Effector CD4-positive, alpha-beta T cell (primary cell): ENCODE measurements at places on chromosomes 6 and 20.

GRCh38 chr6:147678253-147678652 lies 169.8 kb downstream of the SAMD5 start:
- no peak for DNase-seq

DNA sequence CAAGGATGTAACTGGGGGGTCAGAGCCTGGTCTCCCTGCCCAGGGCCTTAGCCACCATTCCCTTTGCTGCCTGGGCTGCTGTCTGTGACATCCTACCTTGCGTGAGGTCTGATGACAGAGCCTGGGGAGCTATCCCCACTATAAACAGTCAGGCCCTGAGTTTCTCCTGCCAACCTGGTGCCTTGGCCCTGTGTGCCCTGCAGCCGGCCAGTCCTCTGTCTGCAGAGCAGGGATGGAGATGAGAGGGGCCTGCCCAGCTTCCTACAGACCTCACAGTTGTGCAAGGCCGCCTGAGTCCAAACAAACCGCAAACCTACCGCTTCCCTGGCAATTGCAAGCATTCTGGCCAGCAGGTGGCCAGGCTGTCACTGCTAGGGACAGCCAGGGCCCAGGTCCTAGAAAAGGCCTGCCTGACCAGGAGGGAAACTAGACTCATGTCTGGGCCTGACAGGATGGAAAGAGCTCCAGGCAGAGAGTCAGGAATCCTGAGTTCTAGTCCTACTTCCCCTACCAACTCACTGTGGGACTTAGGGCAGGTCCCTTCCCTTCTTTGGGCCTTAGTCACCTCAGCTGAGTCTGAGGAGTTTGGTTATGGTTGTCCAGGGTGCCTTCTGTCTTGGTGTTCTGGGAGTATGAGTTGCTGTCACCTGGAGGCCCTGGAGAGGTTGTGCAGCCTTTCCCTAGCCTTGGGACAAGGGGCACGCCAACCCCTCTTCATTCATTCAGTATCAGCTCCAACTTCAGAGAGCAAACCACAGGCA lies 86.2 kb downstream of the VEGFA start:
- no peak for DNase-seq

- DNase-seq, result no peak
Measured at GRCh38 chr20:45036044-45036755, 64.7 kb downstream of the KCNS1 start.

GRCh38 chr20:32004963-32005362 lies 5.3 kb upstream of the CCM2L start:
- no peak for DNase-seq

GRCh38 chr6:65569505-65569904 lies 137.5 kb downstream of the EYS start:
- DNase-seq, result no peak

DNA sequence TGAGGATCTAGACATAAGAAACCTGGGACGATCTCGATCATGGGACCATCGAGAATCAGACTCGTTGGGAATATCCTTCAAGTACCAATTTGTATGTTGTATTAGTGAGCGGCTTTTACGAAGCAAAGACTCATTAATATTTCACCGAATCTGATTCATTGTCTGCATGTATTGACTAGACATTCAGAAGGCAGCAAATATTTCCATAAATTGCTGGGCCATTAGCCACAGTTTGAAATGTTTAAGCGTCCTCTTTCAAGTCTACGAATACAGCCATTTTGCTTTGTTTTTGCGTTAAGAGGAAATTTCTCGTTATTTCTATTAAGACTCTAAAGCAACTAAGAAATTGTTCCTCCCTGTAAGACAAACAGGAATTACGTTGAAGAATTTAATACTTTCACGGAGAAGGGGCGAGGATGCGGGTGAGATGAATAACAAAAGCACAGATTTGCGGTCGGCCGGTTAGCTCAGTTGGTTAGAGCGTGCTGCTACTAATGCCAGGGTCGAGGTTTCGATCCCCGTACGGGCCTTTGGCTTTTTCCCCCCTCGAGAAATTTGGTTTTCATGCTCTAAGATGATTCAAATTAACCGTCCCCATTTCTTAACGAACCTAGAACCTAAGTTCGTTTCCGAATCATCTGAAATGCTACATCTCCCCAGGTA lies 18.5 kb downstream of the POM121L2 start:
- no peak for DNase-seq

- DNase-seq, result no peak
Measured at GRCh38 chr6:167210375-167211294, 52.9 kb upstream of the GPR31 start.

GRCh38 chr6:64717281-64717680 lies 989.7 kb downstream of the EYS start:
- no peak for DNase-seq

GRCh38 chr6:93327857-93328256 lies 91.5 kb downstream of the EPHA7 start:
- DNase-seq, result no peak

DNA sequence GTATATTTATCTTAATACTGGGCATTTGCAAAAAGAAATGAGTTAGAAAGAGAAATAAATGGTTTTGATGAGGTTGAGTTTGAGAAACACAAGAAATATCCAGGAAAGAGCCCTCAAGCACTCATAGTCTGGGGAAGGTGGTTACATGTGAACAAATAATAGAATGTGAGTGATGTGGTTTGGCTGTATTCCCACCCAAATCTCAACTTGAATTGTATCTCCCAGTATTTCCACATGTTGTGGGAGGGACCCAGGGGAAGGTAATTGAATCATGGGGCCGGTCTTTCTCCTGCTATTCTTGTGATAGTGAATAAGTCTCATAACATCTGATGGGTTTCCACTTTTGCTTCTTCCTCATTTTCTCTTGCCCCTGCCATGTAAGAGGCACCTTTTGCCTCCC lies 334.1 kb downstream of the COL12A1 start:
- DNase-seq, result no peak

GRCh38 chr20:63320041-63320511 lies 27.1 kb downstream of the COL20A1 start:
- DNase-seq, result no peak

DNA sequence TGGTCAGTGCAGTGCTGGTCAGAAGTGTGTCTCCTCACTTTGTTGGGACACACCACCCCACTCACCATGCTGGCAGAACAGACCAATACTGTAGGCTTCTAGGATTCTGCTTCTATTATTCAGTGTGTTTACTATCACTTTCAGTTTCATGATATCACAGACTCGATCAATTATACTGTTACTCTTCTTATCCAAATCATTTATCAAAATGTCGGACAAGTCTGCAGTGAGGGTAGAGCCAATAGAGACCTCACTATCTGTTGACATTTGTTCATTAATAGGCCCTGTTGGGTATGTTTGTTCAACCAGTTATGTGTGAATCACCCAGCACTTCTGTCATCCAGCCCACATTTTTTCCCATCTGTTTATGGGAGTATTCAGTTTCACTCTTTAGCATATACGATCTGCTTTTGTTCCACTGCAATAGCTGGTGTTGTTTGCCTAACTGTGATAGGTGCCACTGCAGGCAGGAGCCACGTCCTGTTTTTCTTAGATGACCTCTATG lies 140.1 kb downstream of the NRN1 start:
- DNase-seq, result no peak

- DNase-seq, result no peak
Measured at GRCh38 chr20:20440481-20440880, 72.6 kb downstream of the INSM1 start.

- no peak for DNase-seq
Measured at GRCh38 chr6:137581019-137581707, 87.0 kb upstream of the OLIG3 start.

- DNase-seq, result no peak
Measured at GRCh38 chr6:150336299-150336698, 32.5 kb upstream of the IYD start.

- DNase-seq, result no peak
Measured at GRCh38 chr20:23437126-23437899, 2.2 kb upstream of the CSTL1 start.

GRCh38 chr6:46323312-46323965 lies 152.7 kb upstream of the ENPP5 start:
- DNase-seq, result no peak
